ENCODE measurements at places on chromosomes 12 and 14.

- DNase-seq = no peak
Measured at GRCh38 chr12:51524386-51524901, 66.6 kb upstream of the SCN8A start.

DNA sequence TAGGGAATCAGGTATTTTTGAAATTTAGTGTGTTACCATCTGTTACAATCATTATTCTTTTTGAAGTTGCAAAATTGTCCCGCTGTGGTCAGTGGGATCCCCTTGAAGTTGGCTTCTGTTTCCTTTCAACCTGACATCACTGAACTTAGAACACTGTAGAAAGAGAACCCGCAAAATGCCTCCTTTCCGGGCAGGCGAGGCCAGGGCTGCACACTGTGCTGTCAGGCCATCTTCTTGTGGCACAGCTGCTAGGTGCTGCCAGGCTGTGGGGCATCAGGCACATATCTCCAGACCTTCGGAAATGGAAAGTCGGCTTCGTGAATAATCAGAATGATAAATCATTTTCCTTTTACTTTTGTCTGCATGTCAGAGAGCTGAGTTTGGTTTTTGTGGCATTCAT is 103.5 kb downstream of the GLT1D1 start:
- no peak for DNase-seq

DNA sequence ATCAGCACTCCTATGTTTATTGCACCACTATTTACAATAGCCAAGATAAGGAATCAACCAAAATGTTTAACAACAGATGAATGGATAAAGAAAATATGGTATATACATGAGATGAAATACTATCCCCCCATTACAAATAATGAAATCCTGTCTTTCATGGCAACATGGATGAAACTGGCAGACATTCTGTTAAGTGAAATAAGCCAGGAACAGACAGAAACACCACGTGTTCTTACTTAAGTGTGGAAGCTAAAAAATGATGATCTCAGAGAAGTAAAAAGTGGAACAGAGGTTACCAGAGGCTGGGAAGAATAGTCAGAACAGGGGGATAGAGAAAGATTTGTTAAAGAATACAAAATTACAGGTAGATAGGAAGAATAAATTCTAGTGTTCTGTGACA is 113.7 kb upstream of the MDM1 start:
- DNase-seq = no peak

GRCh38 chr14:22271838-22272799 is 316.9 kb downstream of the DAD1 start:
- DNase-seq = no peak

GRCh38 chr12:53255996-53256395 is 12.1 kb upstream of the ESPL1 start:
- no peak for DNase-seq

- no peak for DNase-seq
Measured at GRCh38 chr12:40216516-40217288, 8.1 kb upstream of the LRRK2 start.

DNA sequence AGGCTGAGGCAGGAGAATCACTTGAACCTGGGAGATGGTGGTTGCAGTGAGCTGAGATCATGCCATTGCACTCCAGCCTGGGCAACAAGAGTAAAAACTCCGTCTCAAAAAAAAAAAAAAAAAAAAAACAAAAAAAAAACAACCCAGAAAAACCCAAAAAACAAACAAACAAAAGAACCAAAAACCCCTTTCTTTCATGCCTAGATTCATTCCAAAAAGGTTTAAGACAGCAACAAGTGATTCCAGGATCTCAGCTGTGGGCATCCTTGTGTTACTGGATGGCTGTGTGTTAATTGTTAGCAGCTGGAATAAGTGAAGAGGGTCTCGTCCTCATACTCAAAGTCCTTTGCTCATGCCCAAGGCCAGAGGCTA is 9.4 kb downstream of the GPRC5A start:
- DNase-seq = no peak

GRCh38 chr14:64706593-64707193 is 2.5 kb downstream of the PLEKHG3 start:
- peak; percentile 69 for DNase-seq

- no peak for DNase-seq
Measured at GRCh38 chr14:33777681-33778080, 173.2 kb downstream of the EGLN3 start.

- DNase-seq = no peak
Measured at GRCh38 chr12:120365675-120366340, 3.2 kb downstream of the MSI1 start.

GRCh38 chr14:83757916-83758315 is 1772.0 kb upstream of the FLRT2 start:
- DNase-seq = no peak

DNA sequence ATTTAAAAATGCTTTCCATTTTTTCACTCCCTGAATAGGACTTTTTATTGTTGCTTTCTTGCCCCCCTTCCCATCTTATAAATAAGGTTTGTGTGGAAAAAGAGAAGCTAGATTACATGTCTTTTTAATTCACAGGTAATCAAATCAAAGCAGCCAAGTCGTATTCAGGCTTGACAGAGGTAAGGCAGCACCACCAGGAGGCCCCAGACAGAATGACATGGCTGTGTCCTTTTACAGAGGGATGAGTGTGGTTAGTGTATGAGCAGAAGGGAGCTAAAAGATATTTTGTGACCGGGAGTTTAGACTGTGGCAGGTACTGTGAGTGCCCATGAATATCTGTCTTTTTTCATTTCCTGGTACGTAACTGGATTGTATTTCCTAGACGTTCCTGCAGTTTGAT is 596.1 kb downstream of the ETNK1 start:
- DNase-seq = no peak

DNA sequence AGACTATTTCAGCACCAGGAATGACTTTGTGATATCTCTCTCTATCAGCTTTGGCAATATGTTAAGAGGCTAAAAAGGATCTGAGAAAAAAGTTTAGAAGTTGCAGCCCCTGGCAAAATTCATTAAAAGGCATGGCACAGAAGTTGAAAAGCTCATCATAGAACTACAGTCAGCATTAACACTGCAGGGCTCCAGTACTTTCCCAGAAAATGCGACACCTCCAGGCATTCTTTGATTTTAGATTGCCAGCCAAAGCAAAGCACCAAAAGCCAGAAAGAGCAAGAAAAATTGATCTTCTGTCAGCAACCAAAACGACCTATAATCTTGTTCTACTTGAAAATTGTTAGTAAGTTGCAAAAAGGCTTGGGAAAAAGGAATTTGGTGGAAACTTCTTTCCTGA is 713.5 kb downstream of the FSCB start:
- DNase-seq = no peak

GRCh38 chr12:18468246-18469075 is 207.1 kb downstream of the PIK3C2G start:
- DNase-seq = no peak

DNA sequence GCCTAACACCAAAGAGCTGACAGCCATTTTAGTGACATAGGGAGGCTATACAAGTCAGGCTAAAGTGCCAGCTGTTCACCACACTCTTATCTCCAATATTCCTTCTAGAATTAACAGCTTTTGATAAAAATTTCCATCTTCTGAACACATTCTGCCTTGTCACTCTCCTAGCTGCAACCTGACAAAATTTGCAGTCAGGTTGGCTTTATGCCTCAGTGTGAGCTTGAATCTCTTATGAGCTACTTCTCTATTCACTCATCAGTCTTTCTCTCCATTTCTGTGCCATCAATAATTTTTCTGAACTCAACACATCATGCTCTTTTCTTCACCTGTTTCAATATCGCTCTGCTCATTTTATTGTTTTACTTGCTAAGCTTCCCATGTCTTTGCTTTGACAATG is 50.2 kb downstream of the TMTC1 start:
- no peak for DNase-seq

DNA sequence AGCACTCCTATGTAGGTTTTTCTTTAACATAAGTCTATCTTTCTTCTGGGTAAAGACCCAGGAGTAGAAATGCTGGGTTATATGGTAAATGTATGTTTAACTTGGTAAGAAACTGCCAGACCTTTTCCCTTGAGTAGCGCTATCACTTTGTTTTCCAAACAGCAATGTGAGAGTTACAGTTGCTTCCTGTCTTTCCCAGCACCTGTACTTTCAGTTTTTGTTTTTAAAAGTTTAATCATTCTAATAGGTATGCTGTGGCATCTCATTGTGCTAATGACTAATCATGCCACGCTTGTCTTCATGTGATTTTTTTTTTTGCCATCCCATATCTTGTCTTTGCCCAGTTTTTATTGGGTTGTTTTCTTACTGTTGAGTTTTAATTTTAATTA is 28.1 kb downstream of the GIT2 start:
- no peak for DNase-seq

DNA sequence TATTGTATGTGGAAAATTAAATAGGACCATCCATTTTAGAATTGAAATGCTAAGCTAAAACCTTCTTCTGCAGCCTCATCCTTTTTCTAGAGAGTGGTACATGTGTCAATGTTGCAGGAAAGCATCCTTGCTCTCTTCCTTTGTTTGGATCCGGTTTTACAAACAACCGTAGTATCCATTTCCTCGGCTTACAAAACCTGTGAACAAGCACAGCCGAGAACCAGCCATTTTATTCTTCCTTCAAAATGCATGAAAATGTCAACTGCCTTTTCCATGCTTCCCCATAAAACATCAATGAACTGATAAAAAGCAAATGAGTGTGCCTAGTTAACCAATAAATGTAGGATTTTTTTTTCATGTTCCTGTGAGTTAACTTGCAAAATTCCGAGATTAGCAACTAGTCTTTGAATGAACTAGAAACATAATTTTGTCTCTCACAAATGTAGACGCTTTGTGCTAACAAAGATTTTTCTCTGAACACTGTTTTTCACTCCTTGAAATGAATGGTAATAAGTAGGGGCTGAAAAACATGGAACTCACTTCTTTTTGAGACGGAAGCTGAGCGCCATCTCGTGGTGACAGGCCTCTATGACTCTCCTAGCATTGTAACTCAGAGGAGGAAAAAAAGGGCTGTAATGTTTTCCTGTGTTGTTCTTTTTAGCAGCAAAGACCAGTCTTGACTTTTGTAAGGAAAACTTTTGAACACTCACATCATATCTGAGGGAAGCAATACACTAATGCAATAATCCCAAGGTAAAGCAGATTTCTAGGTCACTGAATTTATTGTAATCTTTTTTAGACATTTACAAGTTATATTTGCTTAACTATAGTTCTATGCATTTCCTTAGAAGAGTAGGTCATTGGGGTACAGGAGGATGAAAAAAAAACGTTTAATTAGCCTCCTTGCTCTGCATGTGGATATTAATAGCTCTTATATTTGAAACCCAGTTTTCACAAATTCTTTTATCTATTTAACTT is 157.4 kb upstream of the FOXG1 start:
- DNase-seq = peak; percentile 3

DNA sequence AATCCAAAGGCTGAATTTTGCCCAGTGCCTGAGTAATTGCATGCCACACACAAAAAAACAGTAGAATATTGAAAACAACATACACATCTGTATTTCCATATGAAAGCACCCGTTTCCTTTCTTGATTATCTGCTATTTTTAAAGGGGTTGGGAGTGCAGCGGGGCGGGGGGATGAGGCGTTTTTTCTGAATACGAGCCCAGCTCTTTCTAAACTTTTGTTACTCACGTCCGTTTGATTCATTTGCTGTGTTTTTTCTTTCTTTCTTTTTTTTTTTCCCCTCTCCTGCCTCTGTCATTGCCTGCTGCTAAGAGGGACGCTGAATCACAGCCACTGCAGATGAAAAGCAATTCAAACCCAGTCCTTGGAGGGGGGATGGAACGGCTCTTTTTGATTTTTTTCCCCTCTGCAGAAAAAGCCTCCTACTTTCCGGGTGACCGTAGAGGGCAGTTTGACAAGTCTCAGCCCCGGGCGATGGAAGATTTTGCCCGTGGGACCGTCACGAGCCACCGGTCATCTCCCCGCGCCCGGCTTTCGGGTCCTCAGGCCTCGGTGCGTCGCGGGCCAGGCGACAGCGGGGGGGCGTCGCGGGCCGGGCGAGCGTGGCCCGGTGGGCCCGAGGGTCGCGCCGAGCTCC is 572 bp upstream of the RASSF8 start:
- DNase-seq = no peak

DNA sequence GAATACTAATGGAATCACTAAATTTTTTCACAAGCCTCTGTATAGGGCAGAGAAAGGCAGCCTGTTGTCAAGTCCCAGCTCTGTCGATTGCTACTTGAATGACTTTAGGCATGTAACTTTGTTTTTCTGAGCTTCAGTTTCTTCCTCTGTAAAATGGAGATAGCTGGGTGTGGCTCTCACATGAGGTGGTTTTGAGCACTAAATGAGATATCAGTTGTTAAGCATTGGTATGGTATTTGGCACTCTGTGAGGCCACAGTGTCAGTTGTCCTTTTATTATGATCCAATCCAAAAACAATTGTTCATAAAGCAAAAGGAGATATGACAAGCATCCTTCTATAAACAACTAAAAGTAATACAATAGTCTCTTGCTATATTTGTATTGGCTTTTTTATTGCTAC is 120.6 kb downstream of the DUSP6 start:
- no peak for DNase-seq

GRCh38 chr14:50649691-50650090 is 18.4 kb downstream of the SAV1 start:
- no peak for DNase-seq

DNA sequence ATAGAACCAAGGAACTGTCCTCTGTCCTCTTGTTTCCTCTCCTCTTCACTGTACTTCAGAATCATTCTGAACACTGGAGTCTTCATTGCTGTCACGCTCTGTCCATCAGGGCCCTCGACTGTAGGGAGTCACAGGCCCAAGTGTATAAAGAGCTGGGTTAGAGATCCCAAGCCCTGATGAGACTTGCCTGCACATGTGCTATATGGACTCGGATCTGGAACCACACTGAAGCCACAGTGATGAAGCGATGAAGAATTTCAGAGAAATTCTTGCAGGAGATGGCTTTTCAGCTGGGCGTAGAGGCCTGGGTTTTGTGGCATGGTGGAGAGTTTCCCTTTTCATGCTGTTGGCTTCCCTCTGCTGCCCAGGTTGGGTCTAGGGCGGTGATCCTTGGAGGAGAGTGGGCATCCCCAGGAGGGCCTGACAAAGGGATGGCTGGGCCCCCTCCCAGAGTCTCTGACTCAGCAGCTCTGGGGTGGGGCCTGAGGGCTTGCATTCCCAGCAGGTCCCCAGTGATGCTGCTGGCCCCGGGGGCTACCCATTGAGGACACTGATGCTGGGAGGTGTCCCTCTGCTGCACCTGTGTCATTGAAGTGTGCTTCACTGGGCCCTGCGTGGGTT is 39.6 kb upstream of the YY1 start:
- DNase-seq = no peak

- no peak for DNase-seq
Measured at GRCh38 chr12:54036620-54037359, 3.9 kb downstream of the HOXC5 start.

DNA sequence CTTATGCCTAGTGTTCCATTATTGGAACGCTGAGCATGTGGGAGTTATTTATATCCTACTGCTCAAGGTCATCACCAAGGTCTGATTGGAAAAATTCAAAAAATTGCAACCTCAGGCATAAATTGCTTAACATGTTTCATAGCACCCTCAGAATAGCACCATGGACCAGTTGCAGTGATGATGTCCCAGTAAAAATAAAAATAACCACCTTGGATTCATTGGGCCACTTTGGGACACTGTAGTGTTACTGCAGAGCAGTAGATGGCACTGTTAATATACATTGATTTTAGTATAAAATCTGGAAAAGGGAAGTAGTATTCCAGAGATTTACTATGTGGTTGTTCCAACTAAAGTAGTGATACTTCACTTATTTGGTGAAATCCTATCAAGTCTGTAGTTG is 31.0 kb upstream of the PTCSC3 start:
- DNase-seq = no peak

Measured in heart right ventricle (tissue), 16 donors.